ENCODE measurements at places on chromosomes 16 and 17.

DNA sequence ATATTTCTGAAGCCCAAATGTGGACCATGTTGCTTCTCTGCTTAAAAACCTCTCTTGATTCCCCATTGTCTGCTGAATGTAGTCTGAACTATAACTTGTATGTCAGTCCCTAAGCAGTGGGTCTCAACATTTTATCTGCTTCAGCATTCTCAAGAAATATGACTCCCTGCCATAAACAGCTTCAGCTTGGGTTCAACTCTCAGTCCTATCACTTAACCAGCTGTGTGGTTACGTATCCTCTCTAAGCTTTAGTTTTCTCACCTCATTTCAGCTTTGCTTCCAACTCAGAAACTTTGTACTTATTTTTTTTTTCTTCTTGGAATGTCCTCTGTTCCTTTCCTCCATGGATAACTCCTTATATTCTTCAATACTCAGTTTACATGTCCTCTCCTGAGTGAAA is 4.6 kb upstream of the DDX52 start:
- no peak for DNase-seq

DNA sequence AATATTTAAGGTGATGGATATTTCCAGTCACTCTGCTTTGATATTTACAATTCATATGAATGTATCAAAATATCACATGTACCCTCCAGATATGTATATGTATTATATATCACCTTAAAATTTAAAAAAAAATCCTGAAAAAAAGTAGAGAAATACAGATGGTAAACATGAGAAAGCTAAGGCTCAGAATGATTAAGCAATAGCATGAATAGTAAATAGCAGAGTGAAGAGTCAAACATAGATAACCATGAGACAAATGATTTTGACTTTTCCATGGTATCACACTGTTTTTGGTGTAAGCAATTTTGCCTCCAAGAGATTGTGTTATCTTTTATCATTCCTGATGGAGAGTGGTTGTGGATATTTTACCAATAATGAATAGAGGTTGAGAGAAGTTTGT is 868.8 kb downstream of the CDH11 start:
- DNase-seq, result no peak

GRCh38 chr17:35898283-35899070 is 18.3 kb upstream of the CCL5 start:
- peak; percentile 44 for DNase-seq

- peak; percentile 93 for DNase-seq
These were observed 40.8 kb downstream of the YPEL2 start for GRCh38 chr17:59372138-59372751.

DNA sequence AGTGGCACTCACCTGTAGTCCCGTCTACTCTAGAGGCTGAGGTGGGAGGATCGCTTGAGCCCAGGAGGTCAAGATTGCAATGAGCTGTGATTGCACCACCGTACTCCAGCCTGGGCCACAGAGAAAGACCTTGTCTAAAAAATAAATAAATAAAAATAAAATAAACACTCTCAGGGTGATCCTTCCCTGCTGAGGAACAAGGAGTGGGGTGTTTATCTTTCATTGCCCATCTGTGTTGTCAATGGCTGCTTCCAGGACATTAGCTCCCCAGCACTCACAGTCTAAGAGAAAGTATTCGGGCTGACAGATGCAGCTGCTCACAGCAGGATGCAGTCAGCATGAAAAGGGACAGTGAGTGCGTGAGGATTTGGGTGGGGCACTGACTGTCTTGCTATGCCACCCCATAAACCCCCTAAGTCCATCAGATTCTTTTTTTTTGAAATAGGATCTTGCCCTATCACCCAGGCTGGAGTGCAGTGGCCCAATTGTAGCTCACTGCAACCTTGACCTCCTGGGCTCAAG is 31.3 kb upstream of the RBBP6 start:
- no peak for DNase-seq

- DNase-seq, result no peak
These were observed 5.5 kb upstream of the CACNG5 start for GRCh38 chr17:66829386-66829864.

DNA sequence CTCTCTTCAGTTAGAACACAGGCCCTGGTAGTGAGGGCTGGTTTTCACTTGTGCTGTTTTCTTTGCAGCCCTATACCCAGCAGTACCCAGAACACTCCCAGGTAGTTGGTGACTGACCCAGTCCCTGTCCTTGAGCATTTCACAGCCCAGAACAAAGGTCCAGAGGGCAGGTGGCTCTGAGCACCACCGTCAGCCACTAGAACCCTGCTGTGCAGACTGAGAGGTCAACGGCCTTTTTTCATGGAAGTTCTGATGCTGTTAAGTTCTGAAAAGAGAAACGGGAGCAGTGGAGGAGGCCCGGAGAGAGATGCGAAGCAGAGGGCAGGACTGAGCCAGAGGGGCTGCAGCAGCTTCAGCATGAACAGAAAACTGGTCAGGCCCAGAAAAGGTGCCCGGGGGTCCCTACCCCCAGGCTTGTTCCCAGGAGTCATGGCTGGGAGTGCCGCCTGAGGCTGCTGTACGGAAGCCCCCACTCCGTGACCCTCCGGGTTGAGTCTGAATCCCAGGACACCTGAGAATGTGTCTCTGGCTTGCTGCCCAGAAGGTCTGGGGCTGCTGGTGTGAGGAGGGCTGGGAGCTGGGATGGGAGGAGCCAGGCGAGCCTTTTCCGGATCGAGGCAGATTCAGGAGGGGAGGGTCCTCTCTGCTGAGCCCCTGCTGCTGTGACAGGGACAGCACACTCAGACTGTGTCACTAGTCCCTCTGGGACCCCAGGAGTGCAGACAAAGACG is 8.7 kb downstream of the ZNF276 start:
- DNase-seq, result no peak

Measured in inflammatory macrophage treated with lipopolysaccharide for 1 hour (primary cell).